ENCODE measurements at places on chromosomes 3 and 15. TPM values are rescaled to one million over a fixed set of nuclear protein-coding genes. Genes with fewer than 3 reads are reported as not detected.

Gene SUSD5
- 1.2 TPM for polyA plus RNA-seq

Gene LRRC34
- polyA plus RNA-seq, result 0.60 TPM

Gene CA12
- 55.2 TPM for polyA plus RNA-seq

Gene ZIC1
- not detected for polyA plus RNA-seq

Gene FAM107A
- polyA plus RNA-seq, result not detected

Gene CPNE9
- polyA plus RNA-seq, result not detected

Gene USP13
- polyA plus RNA-seq, result 9.2 TPM

Gene KBTBD13
- polyA plus RNA-seq, result not detected

Gene MUC20
- 0.12 TPM for polyA plus RNA-seq

Gene PLCH1
- not detected for polyA plus RNA-seq

Gene ALPK3
- polyA plus RNA-seq, result 0.06 TPM

Gene IL12A
- polyA plus RNA-seq, result 2.9 TPM

Gene MST1R
- 0.14 TPM for polyA plus RNA-seq

Gene SLCO2A1
- 1.2 TPM for polyA plus RNA-seq

Gene PIK3CA
- 4.1 TPM for polyA plus RNA-seq

Gene NANOGP8
- not detected for polyA plus RNA-seq

Gene RBMS3
- polyA plus RNA-seq, result 17.1 TPM

Gene WNT5A
- 229 TPM for polyA plus RNA-seq

Gene NRG4
- polyA plus RNA-seq, result not detected

Gene CNBP
- 186 TPM for polyA plus RNA-seq

Gene RAB27A
- polyA plus RNA-seq, result 13.7 TPM

Gene RTP3
- 0.26 TPM for polyA plus RNA-seq
